ENCODE measurements at places on chromosomes 7 and 10.
A peak's percentile ranks its signal among the peaks of the same experiment; 100 is the strongest.

DNA sequence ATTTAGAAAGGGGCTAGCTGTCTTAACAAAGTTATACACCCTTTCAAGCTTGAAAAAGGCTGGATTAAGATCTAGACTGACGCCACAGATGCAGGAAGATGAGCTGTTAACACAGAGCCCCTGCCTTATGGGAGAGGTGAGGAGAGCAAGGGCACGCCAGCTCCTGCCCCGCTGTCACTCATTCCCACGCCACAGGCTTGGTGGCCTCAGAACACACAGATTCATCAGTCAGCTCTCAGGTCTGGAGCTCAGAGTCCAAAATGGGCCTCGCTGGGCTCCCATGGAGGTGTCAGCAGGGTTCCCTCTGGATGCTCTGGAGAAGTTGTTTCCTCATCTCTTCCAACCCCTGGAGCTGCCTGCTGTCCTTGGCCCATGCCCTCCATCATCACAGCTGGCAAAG is 554.2 kb downstream of the TCERG1L start:
- no peak for DNase-seq

- no peak for DNase-seq
Measured at GRCh38 chr7:32496052-32496813, 944 bp downstream of the AVL9 start.

DNA sequence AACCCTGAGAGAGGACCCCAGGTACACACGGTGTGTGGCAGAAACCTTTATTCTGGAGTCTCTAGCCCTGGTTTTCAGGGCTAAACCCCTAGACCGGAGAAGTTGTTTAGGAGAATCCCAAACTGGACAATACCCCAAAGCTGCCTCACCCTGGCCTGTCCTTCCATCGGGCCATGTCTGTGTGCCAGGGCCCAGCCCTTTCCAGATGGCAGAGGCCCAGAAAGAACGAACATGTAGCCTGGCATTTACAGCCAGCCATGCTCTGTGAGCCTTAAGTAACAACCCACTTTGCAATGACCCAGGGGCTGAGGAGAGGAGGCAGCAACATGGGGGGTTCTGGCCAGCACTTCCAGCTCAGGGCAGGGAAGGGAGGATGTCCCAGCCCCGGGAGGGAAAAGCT is 142.1 kb downstream of the NEURL1 start:
- DNase-seq, result no peak

DNA sequence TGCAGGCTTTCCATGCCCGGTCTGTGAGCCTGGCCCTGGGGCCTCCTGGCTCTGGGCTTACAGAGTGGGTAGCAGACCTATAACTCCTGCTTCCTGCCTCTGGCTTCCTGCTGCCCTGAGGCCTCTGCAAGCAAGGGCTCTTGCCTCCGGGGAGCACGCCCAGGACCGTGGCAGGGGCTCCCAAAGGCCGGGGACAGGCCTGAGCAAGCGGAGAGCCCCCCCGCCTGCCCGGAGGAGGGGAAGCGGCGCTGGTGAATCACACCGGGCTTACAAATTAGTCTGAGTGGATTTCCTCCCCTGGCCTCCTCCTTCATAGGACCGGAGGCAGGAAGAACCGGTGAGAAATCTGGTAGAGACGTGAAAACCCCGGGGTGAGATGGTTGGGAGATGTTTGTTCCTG is 1.5 kb upstream of the MYL10 start:
- no peak for DNase-seq

DNA sequence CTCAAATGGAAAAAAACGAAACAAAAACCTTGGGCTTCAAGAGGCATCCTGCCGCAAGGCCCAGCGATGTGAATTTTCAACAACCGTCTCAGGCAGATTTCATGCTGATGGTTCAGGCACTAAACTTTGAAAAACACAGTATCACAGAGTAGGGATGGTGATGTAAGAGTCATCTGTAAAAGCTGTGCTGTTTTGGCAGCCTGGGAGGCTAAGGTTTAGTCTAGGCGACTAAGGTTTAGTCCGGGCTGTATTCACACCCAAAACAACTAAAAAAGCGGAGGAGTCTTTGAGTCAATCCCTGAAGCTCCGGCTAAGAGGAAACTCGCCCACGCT is 420 bp upstream of the MINPP1 start:
- no peak for DNase-seq

DNA sequence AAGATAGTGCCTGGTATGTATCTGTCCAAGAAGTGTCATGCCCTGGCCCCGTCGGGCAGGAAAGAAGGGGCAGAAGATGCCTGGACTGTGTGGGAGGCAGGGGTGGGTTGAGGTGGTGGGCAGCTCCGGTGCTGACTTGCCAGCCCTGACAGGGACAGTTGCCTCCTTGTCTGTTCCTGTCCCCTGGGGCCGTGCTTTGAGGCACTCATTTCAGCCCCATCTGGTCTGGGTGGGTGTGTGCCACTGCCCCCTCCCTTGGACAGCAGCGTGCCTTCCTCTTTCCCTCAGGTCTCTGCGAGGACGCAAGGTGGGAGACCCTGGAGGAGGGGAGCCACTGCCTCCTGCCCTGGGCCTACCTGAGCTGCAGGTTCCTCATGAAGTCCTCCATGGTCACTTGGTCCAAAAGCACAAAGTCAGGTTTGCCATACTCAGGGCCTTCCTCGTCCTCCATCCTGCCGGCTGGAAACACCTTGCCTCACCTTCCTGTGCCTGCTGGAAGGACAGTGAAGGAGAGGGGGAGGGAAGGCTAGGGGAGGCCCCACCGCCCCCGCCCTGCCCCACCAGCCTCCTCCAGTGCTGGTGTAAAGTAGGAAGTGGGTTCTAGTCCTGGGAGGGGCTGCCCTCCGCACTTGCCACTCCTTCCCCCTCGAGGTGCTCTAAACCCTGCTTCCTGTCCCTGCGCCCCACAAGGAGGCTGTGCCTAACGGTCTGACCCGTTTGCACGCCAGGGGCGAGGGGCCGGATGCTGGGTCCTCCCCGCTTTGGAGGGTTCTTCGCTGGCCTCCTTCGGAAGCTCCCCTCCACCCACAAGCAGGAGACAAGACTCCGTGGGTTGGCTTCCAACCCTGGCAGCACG is at the start of gene MYO1G:
Gene MYO1G, minus strand, starts transcription at position 505 of the 856 bp plus-strand sequence. Its CDS starts 54 bp downstream, at position 451.
- DNase-seq, result peak; percentile 92

DNA sequence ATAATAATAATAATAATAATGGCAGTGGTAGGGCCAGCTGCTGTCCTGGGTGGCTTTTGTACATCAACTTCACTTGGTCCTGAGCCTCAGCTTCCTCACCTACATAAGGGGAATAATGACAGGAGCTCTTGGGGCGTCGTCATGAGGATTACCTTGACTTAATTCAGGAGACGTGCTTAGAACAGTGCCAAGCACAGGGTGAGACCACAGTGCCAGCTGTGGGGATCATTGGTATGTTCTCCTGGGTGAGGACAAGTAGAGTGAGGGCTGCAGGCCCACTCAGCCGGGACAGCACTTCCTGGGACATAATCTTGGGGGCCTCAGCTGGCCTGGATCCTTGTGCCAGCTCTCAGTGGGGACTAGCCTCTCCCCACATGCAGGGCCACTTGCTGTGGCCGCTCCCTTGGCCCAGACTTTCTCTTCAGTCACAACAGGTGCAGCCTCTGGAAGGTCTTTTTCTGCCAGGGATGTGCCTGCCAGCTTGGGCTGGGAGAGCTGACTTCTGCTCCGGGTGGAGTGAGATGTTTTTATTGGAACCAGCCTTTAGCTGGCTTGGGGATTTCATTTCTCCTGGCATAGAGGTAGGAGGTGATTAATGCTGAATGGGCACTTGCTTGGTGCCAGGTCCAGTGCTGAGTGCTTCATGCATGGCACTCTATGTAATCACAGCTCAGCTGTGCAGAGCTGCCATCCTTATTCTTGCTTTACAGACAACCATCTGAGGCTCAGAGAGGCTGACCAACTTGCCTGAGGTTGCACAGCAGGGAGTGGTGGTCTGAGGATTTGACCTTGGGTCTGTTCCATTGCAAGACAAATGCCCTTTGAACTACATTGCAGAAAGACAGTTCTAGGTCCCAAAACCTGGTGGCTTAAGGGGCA is 45.3 kb downstream of the TSPAN15 start:
- no peak for DNase-seq

DNA sequence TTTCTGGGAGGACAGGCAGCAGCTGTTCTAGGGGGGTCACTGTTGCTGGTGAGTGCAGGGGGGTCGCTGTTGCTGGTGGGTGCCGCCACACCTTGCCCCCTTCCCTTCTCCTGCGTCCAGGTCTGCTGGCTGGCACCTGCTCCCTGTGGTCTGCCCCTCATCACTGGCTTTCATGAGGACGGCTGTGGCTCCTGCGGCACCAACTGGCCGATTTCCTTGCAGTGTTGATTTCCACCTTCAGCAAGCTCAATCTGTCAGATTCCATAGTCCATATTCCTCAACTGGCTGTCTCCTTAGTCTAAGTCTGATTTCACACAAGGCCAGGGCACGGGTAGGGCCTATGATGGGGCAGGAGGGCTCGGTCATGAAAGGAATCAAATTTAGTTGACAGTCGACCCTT is 23.4 kb upstream of the GRB10 start:
- no peak for DNase-seq

- peak; percentile 66 for DNase-seq
Measured at GRCh38 chr10:62050346-62050892, 148.9 kb downstream of the ARID5B start.

DNA sequence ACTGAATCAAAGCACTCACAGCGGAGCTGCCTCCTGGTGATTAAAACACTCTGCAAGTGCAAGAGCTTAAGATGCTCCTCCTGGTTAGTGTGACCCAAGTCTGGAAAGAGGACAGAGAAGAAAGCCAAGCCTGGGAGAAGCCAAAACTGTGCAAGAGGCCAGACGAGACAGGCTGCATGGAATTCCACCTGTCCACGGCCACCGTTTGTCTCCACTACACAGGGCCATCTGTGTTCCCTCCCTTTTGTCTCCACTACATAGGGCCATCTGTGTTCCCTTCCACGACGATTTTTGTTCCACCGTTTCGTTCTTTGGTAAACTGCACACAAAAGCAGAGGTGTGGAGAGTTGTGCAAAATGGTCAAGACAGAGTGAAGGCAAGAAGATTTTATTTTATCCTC is 233.0 kb downstream of the DIP2C start:
- DNase-seq, result no peak

DNA sequence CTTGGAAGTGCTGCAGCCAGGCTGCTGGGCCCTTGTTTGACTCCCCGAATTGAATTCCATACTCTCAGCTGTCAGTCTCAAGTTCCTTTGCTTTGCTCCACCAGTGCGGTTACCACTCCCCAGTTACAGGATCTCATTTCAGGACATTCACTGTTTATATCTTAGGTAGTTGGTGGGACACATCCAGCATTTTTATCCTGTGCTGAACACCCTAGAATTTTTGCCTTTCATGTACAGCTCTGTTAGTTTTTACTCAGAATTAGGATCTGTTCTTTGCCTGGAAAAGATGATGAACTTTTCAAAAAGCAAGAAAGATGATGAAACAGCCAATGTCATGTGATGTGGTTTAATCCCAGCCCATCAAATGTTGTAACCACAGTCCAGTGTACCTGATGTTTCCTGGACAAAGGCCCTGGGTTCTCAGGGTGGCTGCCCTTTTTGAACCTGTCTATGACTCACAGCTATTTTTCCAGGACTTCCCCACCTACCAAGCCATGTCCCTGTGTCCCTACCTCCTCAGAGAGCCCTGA is 149.7 kb downstream of the NOC3L start:
- no peak for DNase-seq

DNA sequence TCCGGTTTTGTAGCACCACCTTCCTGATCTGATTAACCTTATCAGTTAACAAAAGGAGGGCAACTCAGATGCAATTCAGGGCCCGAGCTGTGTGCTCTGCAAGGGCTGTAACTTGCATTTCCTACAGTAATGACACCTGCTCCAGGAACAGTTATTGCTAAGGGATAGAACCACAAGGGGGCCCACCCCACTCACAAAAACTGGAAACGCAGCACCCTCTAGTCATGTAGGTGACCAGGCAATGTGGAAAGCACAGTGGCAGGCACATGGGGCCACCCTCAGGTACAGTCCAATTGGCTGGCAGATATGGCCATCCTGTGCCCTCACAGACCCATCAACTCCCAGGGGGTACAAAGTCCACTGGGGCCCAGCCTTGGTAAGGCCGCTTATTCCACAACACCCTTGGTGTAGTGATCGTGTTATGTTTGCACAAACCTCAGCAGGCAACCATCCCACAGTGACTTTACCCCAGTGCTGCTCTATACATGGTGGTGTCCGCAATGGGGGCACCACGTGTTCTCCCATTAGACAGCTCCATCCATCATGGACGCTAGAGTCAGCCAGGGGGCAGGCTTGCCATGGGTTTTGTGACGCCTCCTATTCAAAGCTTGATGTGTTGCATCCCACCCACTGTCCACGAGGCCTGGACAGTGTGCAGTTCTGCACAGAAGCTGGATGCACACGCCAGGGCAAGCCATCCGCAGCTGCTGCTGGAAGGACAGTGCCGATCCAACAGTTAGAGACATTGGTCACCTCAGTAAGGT is 9.4 kb downstream of the RNF133 start:
- no peak for DNase-seq

DNA sequence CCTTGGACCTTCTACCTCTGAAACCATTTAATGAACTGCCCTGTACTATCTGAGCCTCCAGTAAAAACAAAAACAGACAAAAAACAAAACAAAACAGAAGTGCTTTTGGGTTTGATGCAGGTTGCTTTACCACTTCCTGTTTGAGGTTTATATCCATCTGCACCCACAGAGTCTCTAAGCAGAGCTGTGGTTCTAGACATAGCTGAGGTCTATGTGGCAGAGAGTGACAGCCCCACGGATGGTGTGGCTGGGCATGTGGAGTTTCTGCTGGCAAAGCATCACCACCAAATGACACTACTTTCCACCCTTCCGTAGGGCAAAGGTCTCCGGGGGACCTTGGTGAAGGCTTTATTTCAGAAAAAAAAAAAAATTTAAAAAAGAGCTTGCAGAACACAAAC is 754.2 kb downstream of the GRID1 start:
- DNase-seq, result peak; percentile 24

GRCh38 chr7:135714534-135715009 is 13.4 kb downstream of the SLC13A4 start:
- no peak for DNase-seq

DNA sequence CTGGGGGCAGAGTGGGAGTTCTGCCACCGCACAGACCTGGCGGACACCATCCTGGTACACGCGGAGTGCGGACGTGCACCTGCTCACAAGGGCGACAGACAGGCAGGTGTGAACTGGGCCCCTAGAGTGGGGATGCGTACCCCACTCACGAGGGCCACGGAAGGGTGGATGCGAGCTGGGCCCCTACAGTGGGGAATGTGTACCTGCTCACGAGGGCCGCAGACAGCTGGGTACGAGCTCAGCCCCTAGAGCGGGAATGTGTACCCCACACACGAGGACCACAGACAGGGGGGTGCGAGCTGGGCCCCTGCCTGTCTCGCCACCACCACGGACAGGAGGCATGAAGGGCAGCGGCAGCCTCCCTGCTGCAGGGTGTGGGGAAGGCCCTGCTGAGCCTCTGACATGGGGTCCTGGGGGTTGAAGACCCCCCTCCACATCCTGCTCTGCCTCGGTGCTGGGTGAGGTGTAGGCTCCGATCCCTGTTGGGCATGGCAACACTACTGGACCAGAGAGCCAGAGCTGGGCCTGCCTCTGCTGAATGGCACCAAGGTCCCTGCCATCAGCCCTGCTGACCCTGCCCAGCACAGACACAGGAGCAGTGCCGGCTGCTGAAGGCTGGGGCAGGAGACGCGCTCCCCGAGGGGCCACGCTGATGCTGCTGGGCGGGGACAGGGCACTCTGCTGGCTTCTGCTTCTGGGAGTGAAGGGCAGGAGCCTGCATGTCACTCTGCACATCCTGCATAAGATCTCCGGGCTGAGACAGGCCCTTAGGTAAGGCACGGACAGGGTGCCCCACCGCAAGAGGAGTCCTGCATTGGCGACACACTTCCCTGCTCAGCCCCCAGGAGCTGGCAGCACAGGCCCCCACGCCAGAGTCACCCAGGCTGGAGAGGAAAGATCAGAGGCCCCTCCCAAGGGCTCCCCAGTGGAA is 259.2 kb downstream of the MAD1L1 start:
- no peak for DNase-seq

Measured in CD4-positive, alpha-beta T cell treated with Interferon alpha-2 for 1 hour (primary cell).